ENCODE measurements at places on chromosomes 1 and 21. TPM values are rescaled to one million over a fixed set of nuclear protein-coding genes. Genes with fewer than 3 reads are reported as not detected.

Gene TMPRSS2
- not detected for total RNA-seq

Gene OR2T35
- not detected for total RNA-seq

Gene SELE
- total RNA-seq, result not detected

Gene COG2
- 15.7 TPM for total RNA-seq

Gene CC2D1B
- total RNA-seq, result 26.4 TPM

Gene FMO4
- 7.2 TPM for total RNA-seq

Gene MAST2
- 18.6 TPM for total RNA-seq

Gene KIF21B
- total RNA-seq, result not detected

Gene DMBX1
- not detected for total RNA-seq

Gene DYNLT4
- not detected for total RNA-seq

- DNase-seq, result no peak
Observed at GRCh38 chr1:210700511-210700910, 371.8 kb downstream of the HHAT start.

DNA sequence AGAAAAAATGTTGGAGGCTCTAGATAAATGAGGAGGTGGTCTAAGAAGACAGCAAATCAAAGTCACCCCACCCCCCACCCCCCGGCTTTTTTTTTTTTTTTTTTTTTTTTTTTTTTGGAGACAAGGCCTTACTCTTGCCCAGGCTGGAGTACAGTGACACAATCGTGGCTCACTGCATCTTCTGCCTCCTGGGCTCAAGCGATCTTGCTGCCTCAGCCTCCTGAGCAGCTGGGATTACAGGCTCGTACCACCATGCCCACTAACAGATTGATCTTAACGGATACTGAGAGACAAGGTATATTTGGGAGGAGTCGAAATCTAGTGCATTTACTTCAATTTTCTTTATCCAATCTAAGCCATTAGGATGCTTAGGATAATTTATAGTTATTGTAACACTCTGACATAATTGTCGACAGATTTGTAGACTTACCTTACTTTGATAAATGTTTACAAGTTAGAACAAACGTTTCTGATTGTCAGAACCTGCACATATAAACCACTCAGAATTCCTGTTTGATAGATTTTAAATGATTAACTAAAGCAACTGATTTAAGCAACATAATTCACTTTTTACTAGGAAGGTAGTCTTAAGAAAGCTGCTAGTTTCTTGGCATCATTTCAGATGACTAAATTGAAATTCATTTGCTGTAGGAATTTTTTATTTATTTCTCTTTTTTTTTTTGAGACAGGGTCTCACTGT is 33.7 kb upstream of the NBL1 start:
- peak; percentile 40 for DNase-seq

DNA sequence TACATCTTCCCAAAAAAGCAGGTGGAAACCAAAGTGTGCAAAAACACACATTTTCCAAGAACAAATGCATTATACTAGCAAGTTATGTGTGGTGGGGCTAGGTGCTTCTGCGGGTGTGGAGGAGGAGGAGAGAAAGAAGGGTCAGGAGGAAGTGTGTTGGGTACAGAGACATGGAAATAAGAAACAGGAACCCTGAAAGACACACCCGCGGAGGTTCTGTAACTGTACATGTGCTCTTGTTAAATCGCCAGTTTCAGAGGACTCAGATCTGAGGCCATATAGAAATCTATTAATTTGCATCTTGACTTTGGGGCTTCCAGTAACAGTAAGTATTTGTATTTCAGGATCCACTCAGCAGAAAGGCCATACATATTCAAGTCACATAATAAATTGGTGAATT is 30.9 kb downstream of the ERG start:
- DNase-seq, result no peak

DNA sequence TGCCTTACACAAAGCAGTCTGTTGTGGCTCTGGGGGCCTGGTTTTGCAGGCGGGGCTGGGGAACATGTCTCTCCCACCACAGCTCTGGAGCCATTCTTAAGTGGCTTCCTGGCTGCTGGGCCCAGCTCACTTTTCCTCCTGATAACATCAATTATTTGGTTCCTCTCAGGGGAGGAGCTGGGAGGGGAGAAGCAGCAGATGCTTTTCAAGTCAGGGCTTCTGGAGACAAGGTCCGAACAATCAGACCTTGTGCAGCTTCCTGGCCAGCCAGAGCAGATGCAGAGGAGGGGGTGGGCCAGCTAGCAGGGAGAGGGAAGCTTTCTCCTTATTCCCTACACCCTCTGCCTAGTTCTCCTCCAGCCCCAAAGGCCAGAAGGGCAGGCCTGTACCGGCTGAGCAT is 3.7 kb upstream of the PAQR6 start:
- no peak for DNase-seq

- no peak for DNase-seq
Observed at GRCh38 chr1:101603726-101604125, 366.9 kb downstream of the S1PR1 start.

GRCh38 chr1:58331156-58331555 is 215.4 kb downstream of the OMA1 start:
- DNase-seq, result no peak

DNA sequence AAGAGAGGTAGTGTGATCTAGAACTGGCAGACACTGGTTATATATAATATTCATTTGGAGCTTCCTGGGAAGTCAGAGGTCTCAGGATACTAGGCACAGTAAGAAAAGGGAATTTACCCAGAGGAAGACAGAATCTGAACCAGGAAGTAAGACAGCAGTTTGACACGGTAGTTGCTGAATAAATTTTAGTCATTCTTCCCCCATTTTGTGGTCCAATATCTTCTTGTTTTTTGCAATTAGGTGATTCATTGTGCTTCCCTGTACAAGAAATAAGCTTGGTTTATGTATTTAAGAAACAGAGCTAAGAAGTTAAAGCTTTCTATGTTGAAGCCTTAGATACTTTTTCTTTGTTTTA is 1.3 kb downstream of the TMEM167B start:
- DNase-seq, result peak; percentile 39

All from fibroblast of the aortic adventitia (primary cell).